ENCODE measurements at places on chromosomes 13 and 19.

DNA sequence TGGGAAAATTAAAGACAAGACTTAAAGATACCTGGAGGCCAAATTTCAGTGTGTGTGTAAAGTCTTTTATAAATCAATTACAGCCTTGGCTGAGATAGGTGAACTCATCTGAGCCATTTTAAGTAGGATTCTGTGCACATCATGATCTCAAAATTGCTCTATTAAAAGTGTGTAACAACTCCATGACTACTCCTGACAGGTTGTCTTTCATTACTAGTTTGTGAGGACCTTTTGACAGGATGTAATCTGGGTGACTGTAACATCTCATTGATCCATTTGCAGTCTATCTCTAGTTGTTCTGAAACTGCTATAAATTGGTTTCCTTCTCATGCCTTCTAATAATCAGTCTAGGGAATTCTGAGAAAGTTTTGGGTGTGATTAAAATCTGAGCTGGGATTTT, 753.3 kb downstream of the SLITRK5 start:
- DNase-seq, result no peak

- no peak for DNase-seq
Measured at GRCh38 chr19:16373532-16373931, 48.9 kb downstream of the KLF2 start.

- no peak for DNase-seq
Measured at GRCh38 chr19:8481616-8482015, 20.8 kb downstream of the PRAM1 start.

DNA sequence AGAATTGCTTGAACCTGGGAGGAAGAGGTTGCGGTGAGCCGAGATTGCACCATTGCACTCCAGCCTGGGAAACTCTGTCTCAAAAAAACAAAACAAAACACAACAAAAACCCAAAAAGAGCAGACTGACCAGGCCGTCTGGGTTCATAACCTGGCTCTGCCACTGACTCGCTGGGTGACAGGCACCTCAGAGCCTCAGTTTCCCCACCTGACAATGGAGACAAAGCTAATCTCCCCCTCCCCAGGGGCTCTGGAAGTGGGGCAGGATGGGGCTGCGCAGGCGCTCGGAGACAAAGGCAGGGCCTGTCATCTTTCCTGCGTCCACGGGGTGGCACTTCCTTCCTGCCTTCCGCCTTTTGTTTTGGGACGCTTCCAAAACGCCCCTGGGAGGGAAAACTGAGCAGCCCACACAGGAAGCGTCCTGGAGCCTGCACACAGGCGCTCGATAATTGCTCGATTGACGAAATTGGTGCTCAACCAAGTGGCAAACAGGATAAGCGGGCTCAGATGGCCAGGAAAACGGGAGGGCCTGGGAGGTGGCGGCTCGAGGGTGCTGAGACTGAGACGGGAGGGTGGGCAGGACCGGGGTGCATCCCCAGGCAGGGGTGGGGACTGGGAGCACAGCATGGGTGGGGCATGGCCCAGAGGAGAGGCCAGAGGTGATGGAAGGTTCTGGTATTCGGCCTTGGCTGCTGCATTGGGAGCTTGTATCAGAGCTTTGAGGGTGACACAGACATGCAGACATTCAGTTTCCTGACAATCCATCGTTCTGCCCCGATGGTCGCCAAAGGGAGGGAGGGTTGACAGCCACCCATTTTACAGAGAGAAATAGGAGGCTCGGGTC, 17.8 kb downstream of the SPC24 start:
- peak; percentile 21 for DNase-seq

DNA sequence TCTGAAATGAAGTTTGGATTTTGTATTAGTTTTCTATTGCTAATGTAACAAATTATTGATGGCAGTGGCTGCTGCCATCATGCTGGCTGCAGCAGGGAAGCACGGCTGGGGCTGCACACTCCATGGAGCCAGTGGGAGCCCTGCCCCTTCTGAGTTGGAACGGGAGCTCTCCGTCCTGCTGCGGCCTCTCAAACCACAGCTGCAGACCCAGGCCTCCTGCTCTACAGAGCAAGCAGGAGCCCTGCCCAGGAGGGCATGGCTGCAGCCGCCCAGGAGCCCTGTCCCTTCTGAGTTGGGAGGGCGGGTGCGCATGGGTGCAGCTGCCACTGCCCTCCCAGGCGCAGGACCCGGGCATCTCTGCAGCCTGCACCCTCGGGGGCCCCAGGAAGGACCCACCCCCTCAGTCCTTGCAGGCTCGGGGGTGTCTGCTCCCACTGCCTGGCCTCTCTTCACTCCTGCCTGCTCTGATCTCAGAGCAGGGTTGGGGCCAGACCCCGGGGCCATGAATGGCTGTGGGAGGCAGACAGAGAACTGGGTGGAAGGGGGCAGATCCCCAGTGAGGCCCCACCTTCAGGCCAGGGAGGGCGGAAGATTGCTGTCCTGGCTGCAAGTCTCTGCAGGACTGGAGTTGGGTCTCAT, 21.0 kb upstream of the ESD start:
- no peak for DNase-seq
